ENCODE measurements at places on chromosomes 4 and X.

- DNase-seq = no peak
Observed at GRCh38 chr4:54497947-54498346, 159.8 kb upstream of the KIT start.

DNA sequence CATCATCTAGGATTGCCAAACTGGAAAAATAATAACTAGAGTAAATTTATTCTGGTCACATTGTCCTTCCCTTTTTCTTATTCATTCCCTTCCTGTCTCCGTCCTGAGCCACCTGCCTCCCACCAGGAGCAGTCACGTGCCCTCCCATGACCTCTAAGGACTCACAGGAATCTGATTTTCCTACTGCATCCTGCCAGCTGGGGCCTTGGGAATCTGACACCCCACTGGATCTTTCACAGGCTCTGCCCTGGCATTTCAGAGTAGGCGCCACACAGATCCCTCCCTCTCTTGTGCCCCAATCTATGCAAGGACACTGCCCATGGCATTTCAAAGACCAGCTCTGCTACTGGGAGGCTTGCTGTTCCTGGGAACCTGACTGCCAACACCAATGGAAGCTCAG, 520.5 kb downstream of the PPARGC1A start:
- DNase-seq = no peak

DNA sequence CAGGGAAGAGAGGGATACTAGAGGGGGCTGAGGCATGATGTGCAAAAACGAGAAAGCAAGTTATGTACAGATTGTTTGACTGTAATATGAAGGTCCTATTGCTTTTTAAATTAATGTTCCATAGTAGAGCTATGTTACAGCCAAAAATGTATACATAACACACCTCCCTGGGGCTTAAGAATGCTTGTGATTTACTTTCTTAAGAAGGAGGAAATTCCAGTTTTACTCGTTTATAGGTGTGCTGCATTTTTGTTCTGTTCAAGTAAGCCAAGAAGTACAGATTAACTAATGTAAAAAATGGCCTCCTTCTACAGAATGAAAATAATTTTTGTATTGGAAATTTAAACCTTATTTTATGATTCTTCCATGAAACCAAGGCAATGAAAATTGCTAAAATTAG, 614.4 kb upstream of the NR3C2 start:
- DNase-seq = no peak

DNA sequence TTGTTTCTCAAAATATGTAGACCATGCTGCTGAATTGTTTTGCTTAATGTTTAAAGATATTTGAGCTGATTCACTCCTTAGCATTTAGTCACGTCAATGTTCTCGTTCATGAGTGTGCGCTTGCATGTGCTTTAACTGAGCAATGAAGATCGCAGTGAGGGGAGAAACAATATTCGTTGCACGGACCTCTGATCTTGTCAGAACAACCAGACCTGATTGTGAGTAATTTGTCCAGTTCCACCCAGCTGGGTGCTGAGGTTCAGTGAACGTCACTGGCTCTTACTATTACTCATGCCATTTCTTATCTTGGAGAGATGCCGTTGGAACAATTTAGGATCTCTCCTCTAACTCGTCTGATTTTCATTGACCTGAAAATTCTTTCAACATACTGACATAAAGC, 15.0 kb upstream of the PRKX start:
- no peak for DNase-seq

DNA sequence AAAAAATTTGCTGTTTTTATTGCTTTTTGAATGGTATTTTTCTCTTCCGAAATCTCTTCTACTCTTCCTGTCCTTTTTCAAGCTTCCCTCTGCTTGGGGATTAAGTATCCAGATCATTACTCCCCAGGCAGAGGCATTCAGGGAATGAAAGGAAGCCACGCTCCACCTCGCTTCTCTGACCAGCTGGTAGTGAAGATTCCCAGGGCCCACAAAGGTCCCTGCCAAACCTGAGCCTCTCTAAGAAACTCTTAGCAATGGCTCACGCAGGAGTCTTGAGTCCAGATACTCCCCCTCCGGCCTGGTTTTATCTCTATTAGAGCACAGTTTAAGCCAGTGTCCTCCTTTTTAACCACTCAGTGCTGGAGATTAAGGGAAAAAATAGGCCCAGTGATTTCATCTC, 51.4 kb upstream of the SOD3 start:
- no peak for DNase-seq

GRCh38 chr4:168496834-168497233, at the start of gene PALLD:
TSS of gene PALLD (plus strand) at chr4:168497052.
- DNase-seq = no peak

DNA sequence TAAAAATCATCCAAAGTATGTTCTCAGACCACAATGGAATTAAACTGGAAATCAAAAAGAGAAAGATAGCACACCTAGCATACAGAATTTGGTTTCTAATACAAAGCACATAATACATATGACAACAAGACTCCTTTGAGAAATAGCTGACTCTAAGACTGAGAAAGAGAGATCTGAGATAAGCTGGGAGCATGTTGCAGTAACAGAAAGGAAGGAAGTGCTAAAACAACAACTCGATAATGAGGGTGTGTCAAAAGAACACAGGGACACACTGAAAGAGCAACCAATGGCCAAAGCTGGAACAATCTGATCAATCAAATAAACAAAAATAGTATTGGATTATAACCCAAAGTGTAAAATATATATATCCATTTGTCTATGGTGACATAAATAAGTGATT, 586.6 kb downstream of the C4orf33 start:
- no peak for DNase-seq

GRCh38 chr4:23930750-23931488, 41.1 kb upstream of the PPARGC1A start:
- no peak for DNase-seq

DNA sequence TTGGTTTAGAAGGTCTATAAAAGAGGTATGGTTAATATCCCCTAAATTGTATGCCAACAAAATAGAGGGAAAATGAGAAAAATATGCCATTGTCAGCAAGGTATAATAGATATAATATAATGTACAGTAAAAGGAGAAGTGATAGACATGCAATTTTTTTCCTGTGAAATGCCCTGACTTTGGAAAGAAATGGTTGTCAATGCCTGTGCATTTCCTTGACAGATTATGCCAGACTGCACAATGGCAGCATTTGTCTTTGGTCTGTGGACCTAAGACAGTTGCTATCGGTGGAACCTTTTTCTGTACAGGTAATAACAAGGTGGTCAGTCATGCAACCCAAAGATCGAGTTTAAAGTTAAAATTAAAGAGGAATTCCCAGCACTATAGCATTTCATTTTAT, 301.7 kb downstream of the CFAP299 start:
- no peak for DNase-seq

- DNase-seq = no peak
Observed at GRCh38 chrX:150854856-150855255, 43.6 kb downstream of the CD99L2 start.

- DNase-seq = no peak
Observed at GRCh38 chr4:115491686-115492085, 378.3 kb upstream of the NDST4 start.

- DNase-seq = no peak
Observed at GRCh38 chr4:111813555-111814140, 331.6 kb upstream of the FAM241A start.

DNA sequence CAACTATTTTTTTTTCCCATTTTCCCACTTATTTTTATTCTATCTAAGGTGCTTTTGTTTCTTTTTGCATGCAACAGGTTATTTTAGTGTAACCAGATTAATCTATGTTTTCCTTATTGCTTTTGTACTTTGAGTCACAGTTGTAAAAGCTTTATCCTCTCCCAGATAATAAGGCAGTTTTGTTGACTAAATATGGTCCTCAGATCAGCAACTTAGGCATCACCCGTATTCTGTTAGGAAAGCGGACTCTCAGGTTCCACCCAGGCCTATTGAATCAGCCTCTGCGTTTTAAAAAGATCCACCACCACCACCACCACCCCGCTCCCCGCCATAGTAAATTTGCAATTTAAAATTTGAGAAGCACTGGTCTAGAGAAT, 58.6 kb upstream of the USP9X start:
- no peak for DNase-seq

- DNase-seq = no peak
Observed at GRCh38 chrX:40808203-40808602, 72.9 kb upstream of the MED14 start.

DNA sequence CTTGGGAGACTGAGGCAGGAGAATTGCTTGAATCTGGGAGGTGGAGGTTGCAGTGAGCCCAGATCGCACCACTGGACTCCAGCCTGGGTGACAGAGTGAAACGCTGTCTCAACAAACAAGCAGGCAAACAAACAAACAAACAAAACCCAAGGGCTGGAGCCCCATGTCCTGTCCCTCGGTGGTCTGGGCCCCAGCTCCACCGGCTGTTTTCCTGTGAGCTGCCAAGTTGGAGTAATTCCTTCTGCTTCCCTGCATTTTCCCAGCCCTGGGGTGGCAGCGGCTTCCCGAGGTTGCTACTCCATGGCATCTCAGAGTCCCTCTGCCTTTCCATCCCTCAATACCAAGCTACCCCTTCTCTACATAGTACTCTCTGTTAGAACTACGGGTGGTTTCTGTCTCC, 43.2 kb downstream of the RGS12 start:
- DNase-seq = no peak

Data from chondrocyte (in vitro differentiated cells).